ENCODE measurements at places on chromosomes 6 and 20. TPM values are rescaled to one million over a fixed set of nuclear protein-coding genes. Genes with fewer than 3 reads are reported as not detected.

The C2 gene
- 0.66 TPM for total RNA-seq

The TAB2 gene
- total RNA-seq = 29.5 TPM

The FAM209B gene
- not detected for total RNA-seq

The C20orf202 gene
- not detected for total RNA-seq

The PLN gene
- not detected for total RNA-seq

The ABRACL gene
- total RNA-seq = 44.9 TPM

The COL21A1 gene
- total RNA-seq = 0.81 TPM

The GFOD1 gene
- 1.8 TPM for total RNA-seq

The APCDD1L gene
- 0.06 TPM for total RNA-seq

The RPL7L1 gene
- 72.1 TPM for total RNA-seq

The C20orf144 gene
- total RNA-seq = 0.12 TPM

The MEI4 gene
- total RNA-seq = not detected

The POU5F1 gene
- 3.2 TPM for total RNA-seq
